ENCODE measurements at places on chromosomes 7 and 10. TPM values are rescaled to one million over a fixed set of nuclear protein-coding genes. Genes with fewer than 3 reads are reported as not detected.

The POMZP3 gene
- total RNA-seq = 8.2 TPM

The CRPPA gene
- total RNA-seq = 3.7 TPM

- H3K4me3 ChIP-seq = no peak overlapping the region
- H3K36me3 ChIP-seq = no peaks in the 10 kb centered on the region
- H3K4me1 ChIP-seq = no peaks in the 10 kb centered on the region
- no peaks in the 10 kb centered on the region for H3K27me3 ChIP-seq
- H3K27ac ChIP-seq = no peak overlapping the region
- DNase-seq = no peak
Observed at GRCh38 chr10:30819341-30820181, 190.0 kb upstream of the LYZL2 start.

GRCh38 chr7:81725003-81725811 is 44.6 kb downstream of the HGF start:
- no peaks in the 10 kb centered on the region for H3K36me3 ChIP-seq
- no peak overlapping the region for H3K4me3 ChIP-seq
- H3K27ac ChIP-seq = no peak overlapping the region
- H3K27me3 ChIP-seq = no peaks in the 10 kb centered on the region
- DNase-seq = no peak
- no peaks in the 10 kb centered on the region for H3K4me1 ChIP-seq

GRCh38 chr10:88090568-88091214 is 227.3 kb downstream of the PTEN start:
- H3K4me3 ChIP-seq = no peak overlapping the region
- H3K4me1 ChIP-seq = no peaks in the 10 kb centered on the region
- H3K27ac ChIP-seq = no peak overlapping the region
- H3K36me3 ChIP-seq = no peaks in the 10 kb centered on the region
- no peaks in the 10 kb centered on the region for H3K27me3 ChIP-seq

The MLXIPL gene
- total RNA-seq = 123 TPM

DNA sequence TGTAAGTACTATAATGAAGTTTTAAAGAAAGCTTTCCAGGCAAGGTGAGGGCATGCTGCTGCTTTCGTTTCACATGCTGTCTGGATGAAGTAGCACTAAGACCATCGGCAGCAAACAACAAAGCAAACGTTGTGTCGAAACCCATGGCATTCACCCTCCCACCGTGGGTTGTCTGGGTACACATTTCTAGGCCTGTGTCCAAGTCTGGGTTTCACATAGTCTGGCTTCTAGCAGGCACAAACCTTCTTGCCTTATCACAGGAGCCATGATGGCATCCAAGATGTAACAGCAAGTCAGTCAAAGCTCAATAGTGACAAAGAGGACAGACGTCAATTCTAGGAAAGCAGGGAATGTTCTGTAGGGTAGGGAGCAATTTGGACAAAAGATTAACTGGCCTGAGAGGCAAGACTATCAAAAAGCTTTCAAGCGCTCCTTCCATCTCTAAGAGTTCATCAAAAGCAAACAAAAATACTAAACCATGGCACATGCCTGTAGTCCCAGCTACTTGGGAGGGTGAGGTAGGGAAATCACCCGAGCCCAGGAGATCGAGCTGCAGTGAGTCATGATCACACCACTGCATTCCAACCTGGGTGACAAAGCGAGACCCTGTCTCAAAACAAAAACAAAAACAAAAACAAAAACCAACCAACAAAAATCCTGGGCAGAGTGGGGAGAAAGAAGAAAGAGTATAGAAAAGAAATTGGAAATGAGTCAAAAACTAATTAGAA is 42.7 kb downstream of the PAXIP1 start:
- H3K4me1 ChIP-seq = no peaks in the 10 kb centered on the region
- no peak for DNase-seq
- H3K27me3 ChIP-seq = no peaks in the 10 kb centered on the region
- no peaks in the 10 kb centered on the region for H3K36me3 ChIP-seq
- no peak overlapping the region for H3K4me3 ChIP-seq

The ZCCHC24 gene
- 20.8 TPM for total RNA-seq

The NFE2L3 gene
- 2.0 TPM for total RNA-seq

DNA sequence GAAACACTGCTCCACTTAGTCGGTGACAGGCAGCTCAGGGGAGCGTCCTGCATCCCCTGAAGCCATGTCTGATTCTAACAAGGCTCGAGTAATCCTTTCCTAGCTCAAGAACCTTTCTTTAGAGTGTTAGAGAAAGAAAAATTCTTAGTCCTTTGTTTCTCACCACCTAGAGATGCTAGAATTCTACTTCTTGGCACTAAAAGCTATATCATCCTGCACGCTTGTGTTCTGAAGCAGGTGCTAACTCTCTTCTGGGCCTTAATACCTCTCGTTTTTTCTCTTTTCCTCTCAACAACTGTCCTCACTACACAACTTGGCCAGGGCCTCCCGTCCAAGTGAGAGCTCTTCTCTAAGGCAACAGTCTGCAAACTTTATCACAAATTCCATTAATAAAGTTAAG is at the start of gene LYZL2:
Gene LYZL2 (minus strand): TSS at position 101 of the 400 bp plus-strand sequence. CDS start 2,838 bp downstream, outside the sequence.
- no peaks in the 10 kb centered on the region for H3K27me3 ChIP-seq
- no peaks in the 10 kb centered on the region for H3K36me3 ChIP-seq
- no peaks in the 10 kb centered on the region for H3K4me1 ChIP-seq
- no peak for DNase-seq

The NKX2-3 gene
- not detected for total RNA-seq

The ANKRD1 gene
- total RNA-seq = 20.0 TPM

DNA sequence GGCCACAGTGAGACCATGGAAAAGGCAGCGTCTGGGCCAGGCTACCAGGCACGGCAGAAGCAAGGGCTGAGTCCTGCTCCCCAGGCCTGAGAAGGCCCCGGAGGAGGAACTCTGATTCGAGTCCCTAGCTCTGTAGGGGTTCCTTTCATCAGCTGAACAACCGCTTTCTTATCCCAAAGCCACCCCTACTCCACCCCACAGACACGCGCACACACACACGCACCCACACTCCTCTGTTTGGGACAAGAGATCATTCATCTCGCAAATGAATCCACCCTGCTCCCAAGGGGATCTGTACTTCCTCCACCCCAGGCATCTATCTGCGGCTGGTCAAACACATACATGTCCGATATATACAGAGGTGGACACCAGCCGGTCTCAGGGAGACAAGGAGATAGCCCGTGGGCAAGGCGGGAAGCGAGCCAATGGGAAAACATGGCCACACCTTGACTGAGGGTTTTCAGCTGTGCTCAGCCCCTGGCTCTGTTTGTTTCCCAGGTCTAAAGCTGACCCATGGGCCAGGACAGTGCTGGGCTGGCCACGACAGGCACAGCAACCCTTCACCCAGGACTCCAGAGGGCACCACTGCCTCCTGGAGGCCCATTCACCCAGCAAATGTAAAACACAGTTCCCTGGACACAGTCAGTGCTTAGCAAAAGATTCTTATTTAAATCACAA is 7.3 kb downstream of the ZCCHC24 start:
- DNase-seq = no peak
- no peaks in the 10 kb centered on the region for H3K27me3 ChIP-seq
- no peak overlapping the region for H3K4me3 ChIP-seq
- H3K4me1 ChIP-seq = peaks cover 21% of the 10 kb centered on the region
- H3K36me3 ChIP-seq = no peaks in the 10 kb centered on the region

The NCF1 gene
- 2.0 TPM for total RNA-seq

DNA sequence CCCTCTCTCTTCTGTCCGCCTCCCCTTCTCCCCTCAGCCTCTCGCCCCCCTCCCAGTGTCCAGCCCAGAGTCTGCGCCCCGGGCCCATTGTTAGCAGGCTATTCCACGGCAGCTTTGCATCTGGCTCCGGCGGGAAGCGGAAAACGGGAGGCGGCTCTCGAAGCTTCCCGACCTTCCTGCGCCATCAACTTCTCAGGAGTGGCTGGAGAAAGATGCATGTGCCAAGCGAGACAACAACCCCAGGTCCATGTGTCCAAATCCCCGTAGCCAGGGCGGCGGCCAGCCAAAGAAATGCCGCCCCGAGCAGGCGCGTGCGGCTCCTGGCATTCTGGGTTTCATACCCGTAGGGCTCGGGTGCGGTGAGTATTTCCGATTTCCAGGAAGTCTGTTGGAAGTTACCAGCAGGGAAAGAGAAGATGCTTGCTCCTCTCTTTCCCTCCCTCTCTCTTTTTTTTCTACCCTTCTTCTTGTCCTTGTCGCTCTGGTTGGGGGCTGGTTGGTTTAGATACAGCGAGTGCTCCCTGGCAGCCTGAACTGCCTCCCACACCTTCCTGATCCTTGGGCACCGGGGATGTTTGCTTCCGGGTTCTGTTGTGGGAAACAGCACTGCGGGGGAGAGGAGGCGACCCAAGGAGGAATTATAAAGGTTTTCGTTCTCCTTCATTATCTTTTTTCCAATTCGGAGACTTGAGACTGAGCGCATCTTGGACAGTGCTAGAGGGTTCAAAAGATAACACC is 1.2 kb upstream of the HOXA2 start:
- no peaks in the 10 kb centered on the region for H3K36me3 ChIP-seq
- no peaks in the 10 kb centered on the region for H3K27me3 ChIP-seq
- no peaks in the 10 kb centered on the region for H3K4me1 ChIP-seq
- no peak overlapping the region for H3K4me3 ChIP-seq
